ENCODE measurements at places on chromosomes 1 and 21.

GRCh38 chr1:2299131-2299627 is 71.1 kb downstream of the SKI start:
- no peak for DNase-seq

GRCh38 chr1:77126307-77126706 is 92.9 kb downstream of the PIGK start:
- DNase-seq: no peak

GRCh38 chr1:7680207-7680954 is 90.7 kb upstream of the VAMP3 start:
- DNase-seq: no peak

DNA sequence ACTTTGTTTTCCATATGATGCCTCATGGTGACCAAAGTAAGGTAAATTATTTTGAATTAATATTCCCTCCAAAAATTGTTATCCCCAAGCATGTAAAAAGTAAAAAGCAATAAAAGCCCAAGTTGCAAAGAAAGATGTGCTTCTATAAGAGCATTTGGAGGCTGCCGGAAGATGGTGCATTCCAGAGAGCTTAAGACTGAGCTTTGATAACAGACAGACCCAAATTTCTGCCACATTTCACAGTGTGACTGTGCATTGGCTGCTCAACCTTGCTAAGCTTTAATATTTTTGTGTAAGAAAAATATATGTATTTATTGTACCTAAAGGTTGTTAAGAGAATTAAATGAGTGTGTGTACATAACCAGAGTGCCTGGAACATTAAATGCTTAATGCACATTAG is 67.9 kb downstream of the CYYR1 start:
- no peak for DNase-seq

GRCh38 chr1:54678776-54679643 is 36.7 kb upstream of the TTC4 start:
- DNase-seq: no peak

DNA sequence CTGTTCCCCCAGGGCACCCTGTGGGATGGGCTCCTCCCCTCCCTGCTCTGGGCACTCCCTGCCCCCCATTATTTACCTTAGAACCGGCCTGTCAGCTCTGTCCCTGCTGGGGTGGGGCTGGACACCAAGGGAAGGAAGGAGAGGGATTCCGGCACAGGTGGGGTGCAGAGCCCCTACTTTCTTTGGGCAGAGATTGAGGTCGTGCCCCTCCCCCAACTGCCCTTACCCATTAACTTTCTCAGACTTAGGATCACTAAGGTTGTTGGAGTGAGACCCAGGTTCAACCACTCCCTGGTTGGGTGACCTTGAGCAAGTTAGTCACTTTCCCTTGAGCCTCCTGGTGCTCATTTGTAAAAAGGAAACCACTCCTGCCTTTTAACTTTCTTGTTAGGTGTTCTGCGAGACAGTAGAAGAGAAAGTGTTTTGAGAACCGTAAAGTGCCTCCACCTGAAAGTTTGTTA is 57.0 kb upstream of the SYNC start:
- DNase-seq: no peak

GRCh38 chr1:71193153-71193552 is 112.3 kb upstream of the ZRANB2 start:
- DNase-seq: no peak

DNA sequence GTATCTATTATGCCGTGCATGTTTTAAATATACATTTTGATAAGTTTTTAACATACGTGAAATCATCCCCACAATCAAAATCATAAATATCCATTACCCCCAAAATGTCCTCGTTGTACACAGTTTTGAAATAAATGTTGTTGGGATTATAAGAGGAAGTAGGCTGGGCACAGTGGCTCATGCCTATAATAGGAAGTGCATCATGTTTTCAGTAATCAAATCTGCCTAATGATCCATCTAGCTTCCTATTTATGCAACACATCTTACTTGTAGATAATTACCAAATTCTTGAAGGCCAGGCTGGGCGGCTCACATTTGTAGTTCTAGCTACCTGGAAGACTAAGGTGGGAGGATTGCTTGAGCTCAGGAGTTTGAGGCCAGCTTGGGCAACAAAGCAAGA is 15.0 kb upstream of the IFNGR2 start:
- DNase-seq: no peak

GRCh38 chr1:192070213-192070612 is 88.0 kb upstream of the RGS18 start:
- DNase-seq: no peak

DNA sequence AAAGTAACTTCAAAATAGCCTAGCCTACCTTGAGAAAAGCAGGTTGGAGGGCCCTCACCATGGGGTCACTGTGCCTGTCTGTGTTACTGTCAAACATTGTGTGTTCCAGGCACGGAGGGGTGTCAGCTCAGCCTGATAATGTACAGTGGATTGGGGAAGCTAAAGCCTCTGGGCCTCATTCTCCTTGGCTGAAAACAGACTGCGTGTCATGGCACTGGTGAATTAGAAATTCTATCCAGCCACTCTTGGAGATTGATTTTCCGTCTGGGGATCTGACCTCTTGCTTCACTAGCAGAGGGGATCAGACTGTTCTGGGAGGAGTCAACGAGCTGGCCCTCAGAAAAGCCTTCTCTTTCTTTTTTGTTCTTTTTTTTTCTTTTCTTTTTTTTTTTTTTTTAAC is 123.5 kb upstream of the HOOK1 start:
- DNase-seq: no peak

DNA sequence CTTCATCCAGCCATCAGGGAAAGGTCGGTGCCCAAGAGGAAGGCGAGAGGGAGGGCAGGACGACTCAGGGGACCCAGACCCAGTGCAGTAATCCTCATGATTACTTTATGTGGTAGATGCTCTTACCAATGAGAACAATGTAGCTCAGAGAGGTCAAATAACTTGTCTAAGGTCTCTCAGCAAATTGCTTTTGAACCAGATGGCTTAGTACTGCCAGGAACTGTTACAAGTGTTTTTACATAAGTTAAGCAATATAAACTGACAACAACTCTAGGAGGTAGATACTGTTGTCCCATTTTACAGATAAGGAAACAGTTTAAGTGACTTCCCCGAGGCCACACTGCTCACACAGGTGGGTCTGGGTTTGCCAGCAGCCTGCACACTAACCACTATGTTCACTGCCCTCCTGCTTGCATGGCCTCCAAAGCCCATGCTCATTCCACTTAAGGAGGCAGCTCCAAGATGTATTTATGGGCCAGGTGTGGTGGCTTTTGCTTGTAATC is 111.7 kb downstream of the LACTBL1 start:
- DNase-seq: no peak
